Activated CD4-positive, alpha-beta T cell treated with anti-CD3 and anti-CD28 coated beads, Interleukin-2, amount 50 U/mL, for 48 hours (primary cell): ENCODE measurements at places on chromosomes 6 and 20.

DNA sequence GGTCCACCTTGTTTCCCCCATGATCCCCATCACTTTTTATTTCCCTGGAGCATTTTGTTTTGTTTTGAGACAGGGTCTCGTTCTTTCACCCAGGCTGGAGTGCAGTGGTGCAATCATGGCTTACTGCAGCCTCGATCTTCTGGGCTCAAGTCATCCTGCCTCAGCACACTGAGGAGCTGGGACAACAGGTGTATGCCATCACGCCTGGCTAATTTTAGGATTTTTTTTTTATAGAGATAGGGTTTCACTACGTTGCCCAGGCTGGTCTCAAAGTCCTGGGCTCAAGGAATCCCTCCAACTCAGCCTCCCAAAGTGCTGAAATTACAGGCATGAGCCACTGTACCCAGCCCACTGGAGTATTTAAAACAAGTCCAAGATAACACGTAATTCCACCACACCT lies 179.9 kb downstream of the PREX1 start:
- DNase-seq, result no peak

DNA sequence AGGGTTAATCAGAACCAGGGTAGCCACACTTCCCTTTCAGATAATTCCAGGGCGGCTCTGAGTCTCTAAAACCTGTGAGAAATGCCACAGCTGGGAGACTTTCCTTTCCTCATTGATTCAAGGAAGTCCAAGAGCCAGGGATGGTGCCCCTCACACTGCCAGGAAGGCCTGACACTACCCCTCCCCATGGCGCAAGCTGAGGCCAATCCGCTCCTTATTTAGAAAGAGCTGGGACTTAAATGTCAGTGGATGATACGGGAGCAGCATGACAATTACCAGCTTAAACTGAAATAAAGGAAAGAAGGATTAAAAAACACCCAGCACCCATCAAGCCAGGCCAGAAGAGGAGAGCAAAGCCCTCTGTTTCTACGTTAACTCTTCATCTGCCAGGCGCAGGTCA lies 244.4 kb downstream of the LRFN2 start:
- no peak for DNase-seq

GRCh38 chr20:478949-479429 lies 16.7 kb upstream of the TBC1D20 start:
- no peak for DNase-seq

DNA sequence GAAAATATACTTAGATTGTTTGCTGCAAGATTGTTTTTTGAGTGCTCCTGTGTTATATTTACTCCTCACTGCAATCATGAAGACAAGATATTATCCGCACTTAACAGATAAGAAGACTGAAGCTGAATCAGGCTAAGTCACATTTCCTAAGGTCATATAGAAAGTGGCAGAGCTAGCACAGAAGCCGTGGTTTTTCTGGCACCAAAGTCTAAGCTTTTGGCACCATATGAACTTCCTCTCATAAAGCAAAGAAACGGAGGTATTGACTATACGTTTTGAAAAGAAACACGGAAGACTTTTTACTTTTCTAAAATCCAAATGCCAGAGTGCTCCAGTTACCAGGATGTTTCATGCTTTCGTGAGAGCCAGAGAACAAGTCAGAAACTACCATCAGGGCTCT lies 9.3 kb upstream of the DTD1 start:
- no peak for DNase-seq

DNA sequence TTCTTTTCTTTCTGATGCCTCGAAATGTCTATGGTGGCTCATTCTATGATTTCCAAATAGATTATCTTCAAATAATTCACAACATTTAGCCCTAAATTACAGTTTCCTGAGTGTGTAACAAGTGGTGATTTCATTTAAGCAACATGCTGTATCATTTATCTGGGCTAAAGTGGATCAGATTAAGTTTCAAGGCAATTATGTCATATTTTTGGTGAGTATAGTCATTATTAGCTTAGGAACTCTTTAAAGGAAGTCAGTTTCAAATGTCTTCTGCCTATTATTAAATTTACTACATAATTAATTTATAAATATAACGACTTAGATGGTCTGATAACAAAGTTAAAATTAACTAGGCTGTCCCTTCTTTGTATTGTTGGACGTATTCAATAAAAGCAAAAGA lies 847.9 kb upstream of the FLRT3 start:
- no peak for DNase-seq

DNA sequence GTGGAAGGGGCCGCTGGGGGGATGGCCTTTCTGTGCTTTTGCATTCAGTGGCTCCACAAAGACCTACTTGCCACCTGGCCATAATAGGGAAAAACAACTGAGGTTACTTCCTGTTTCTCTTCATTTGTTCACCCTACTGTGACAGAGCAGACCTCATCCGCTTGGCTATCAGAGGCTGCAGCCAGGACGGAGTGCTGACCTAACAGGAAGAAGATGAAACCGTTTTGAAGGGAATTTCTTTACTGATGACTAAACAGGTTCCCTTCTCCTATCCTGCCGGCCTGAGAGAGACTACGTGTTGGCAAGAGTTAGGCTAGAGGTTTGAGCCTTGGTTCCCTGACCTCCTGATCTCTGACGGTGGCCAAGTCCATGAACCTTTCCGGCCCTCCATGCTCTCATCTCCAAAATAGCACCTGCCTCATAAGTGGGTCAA lies 21.3 kb downstream of the PRR18 start:
- no peak for DNase-seq

- no peak for DNase-seq
These were observed 33.3 kb downstream of the THBS2 start for GRCh38 chr6:169220068-169220964.

DNA sequence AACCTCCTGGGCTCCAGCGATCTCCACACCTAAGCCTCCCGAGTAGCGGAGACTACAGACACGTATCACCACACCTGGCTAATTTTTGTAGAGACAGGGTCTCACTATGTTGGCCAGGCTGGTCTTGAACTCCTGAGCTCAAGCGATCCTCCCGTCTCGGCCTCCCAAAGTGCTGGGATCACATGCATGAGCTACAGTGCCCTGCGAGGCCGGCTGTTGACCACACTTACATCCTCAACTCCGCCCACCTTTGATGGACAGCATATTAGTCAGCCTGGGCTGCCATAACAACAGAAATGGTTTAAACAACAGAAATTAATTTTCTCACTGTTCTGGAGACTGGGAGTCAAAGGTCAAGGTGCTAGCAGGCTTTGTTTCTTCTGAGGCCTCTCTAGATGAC lies 107.7 kb downstream of the JPH2 start:
- DNase-seq, result no peak

DNA sequence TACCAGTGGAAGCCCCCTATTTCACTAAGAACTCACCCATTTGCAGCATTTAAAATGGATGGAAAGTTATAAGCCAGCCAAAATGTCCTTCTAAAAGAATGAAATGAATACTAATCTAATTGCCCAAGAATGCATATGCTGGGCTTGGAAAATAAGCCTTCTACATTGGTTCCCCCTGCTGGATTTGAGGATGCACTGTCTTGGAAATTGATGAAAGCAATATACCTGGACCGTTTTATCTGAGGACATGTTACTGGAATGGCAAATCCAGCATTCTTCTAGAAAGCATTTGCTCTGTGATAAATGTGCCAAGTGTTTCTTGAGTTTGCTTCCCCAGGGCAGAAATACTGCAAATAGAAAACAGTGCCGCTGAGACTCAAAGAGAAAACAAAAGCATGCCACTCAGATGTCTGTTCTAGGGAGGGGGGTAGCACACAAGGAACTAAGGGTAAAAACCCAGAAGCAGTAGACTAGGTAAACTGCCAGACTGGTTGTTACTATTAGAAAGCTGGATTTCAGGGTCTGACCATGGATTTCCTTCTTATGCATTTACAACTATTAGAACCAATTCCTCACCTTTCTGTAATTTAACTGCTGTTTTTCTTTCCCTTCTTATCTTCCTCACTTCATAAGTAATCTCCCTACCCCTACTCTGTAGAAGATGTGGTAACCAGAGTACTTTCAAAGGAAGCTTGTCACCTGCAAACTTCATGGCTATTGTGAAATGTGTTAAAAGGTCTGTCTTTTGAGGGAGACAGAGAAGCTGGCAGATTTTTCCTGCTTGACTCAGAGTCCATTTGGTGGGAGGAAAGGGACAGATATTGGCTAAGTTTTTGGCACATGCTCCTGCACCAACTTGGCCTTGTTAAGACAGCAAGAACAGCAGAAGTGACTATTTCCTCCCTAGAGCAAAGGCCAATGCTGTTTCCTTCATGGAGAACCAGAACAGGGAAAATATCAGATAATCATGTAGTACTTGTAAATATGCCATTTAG lies 642.6 kb downstream of the KIF16B start:
- no peak for DNase-seq
